SIG-M5 (cell line): ENCODE measurements at places on chromosomes 5 and 9.

- no peak for DNase-seq
These were observed 48.6 kb upstream of the SH3PXD2B start for GRCh38 chr5:172502969-172503368.

DNA sequence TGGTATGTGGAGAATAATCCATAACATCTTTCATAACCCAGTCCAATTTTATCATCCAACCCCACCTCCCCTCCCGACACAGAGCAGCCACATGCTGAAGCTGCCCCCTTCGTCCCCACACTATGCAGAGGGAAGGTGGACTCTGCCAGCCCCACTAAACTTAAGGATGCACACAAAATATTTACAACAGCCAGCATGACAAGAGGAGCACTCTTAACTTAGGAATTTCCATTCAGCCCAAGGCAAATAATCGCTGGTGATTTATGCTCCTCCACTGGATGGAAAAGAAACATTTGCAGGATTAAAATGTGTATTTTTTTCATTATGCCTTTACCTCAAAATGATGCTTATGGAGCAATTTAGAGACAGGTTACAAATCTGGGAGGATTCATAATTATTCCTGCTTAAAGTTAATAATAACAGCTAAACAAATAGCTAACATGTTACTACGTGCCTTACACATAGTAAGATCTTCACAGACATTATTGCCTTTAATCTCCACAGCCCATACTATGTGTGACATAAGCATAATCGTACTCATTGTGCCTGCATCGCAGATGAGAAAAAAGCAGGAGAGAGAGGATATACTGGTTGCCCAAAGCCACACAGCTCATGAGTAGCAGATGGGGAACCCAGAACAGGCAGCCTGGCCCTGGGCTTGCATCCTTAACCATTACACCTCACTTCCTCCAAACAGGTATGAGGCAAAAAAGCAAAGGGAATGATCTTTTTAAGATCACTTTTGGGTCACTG lies 92.6 kb downstream of the GLIS3 start:
- no peak for DNase-seq

GRCh38 chr5:14445013-14445412 lies 136.6 kb upstream of the OTULINL start:
- DNase-seq = no peak

- no peak for DNase-seq
These were observed 201.3 kb downstream of the HSD17B3 start for GRCh38 chr9:96100385-96101300.

- no peak for DNase-seq
These were observed 59.8 kb upstream of the ZBED3 start for GRCh38 chr5:77146896-77147295.

DNA sequence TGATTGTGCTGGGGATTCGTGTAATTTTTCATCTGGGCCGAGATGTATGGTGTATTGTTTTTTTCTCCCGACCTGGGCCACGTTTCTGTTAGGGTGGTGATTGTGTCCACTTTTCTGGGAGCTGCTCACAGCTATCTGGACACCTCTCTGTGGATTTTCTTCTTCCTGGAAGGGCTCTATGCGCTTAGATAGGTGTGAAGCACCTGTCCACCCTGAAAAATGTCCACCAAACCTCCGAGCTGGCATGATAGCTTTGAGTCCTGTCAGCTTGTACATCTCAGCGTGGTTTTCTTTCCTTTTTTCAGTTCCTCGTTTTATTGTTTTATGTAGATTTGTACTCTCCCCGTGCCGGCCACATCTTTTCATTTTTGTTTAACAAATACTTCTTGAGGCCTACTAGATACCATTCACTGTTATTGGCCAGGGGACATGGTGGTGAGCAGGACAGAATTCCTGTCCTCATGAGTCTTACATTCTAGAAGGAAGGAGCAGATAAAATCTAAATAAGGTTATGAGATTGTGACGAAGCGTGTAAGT lies 1.1 kb downstream of the UGCG start:
- DNase-seq = no peak

- DNase-seq = no peak
These were observed 1480.0 kb upstream of the NUDT12 start for GRCh38 chr5:105042623-105043022.

DNA sequence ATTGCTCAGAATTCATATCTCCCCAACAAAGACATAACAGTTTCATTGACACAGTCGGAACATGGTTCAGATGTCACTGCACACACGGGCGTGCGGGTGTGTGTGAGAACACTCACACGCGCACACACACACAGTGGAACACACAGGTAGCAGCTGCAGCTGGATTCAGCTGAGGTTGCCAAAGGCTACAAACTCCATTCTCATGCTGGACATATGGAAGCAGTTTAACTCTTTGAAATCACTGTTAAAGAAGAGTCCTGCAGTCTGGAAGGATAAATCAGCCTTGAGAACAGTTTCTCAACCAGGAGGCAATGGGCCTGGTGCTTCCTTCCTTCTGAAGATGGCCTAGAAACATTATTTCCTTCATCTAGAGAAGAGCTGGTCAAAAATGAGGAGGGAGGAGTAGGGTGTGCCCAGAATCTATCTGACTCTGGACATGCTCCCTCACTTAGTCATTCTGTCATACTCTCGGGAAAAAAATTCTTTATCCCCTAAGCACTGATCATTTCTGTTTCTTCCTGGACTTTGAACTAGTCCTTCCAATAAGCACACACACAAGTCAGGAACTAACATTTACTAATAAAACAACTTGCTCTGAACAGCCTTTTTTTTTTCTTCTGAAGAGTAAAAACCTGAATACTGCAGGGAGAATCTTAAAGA lies 160.6 kb downstream of the ZDHHC21 start:
- DNase-seq = no peak

GRCh38 chr9:79083621-79084020 lies 488.1 kb upstream of the TLE4 start:
- DNase-seq = no peak

GRCh38 chr5:10538103-10538788 lies 25.6 kb upstream of the ANKRD33B start:
- DNase-seq = no peak

- no peak for DNase-seq
These were observed 560.5 kb upstream of the ADAMTS16 start for GRCh38 chr5:4579679-4580078.

DNA sequence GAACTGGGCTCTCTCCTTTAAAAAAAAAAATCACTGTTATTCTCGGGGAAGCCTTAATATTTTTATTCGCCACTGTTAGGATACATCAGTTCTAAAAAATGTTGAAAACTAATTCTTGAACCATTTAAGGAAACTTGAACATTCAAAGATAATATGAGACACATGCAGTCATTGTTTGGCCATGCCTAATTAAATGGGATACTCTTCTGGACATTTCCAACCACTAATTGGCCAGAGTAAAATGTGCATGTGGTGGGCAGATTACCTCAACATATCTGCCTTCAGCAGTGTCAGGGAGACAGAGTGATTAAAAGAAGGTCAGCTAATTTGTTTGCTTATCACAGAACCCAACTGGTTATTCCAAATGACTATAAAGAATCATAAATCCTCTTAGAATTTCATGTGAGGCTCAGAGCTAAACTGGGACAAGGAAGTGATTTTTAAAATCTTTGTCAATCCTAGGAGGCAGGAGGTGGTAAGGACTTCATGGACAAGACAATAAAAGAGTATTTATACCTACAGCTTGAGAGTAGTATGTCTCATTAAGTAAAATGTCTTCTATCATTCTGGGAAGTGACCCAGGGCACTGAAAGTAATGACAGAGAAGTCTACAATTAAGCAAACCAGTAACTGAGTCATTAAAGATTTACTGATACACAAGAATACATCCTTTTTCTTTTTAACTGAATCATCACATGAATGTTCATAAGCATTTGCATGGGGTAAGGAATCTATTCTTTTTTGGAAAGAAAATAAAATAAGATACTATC lies 242.9 kb upstream of the TRPM3 start:
- DNase-seq = no peak

GRCh38 chr5:40853632-40854192 lies 12.5 kb downstream of the CARD6 start:
- DNase-seq = no peak

- no peak for DNase-seq
These were observed 97.9 kb downstream of the YIPF5 start for GRCh38 chr5:144072518-144072927.
